GM23248 (cell line): ENCODE measurements at places on chromosomes 4 and X. TPM values are rescaled to one million over a fixed set of nuclear protein-coding genes. Genes with fewer than 3 reads are reported as not detected.

The ADAMTS3 gene
- total RNA-seq = 0.43 and 1.3 TPM in 2 replicates

The FLNA gene
- 2,857 and 2,903 TPM in 2 replicates for total RNA-seq

The USP17L13 gene
- total RNA-seq = not detected in 2 replicates

The NRK gene
- total RNA-seq = not detected in 2 replicates

The LARP1B gene
- 14.3 and 16.0 TPM in 2 replicates for total RNA-seq

The TCEAL6 gene
- not detected in 2 replicates for total RNA-seq

The KCNIP4 gene
- total RNA-seq = not detected in 2 replicates

The PLS3 gene
- 118 and 136 TPM in 2 replicates for total RNA-seq

The SHISA3 gene
- total RNA-seq = 0.65 TPM in 1 of 2 replicates, not detected in the other

The VCX gene
- total RNA-seq = not detected in 2 replicates

The GAGE12F gene
- not detected in 2 replicates for total RNA-seq

The DUX4 gene
- not detected in 2 replicates for total RNA-seq

The CENPVL2 gene
- total RNA-seq = not detected in 2 replicates

The RRAGB gene
- 12.9 and 19.0 TPM in 2 replicates for total RNA-seq

The STBD1 gene
- 6.7 and 10.6 TPM in 2 replicates for total RNA-seq

The TLR10 gene
- not detected in 2 replicates for total RNA-seq

The KANTR gene
- total RNA-seq = 1.3 and 2.1 TPM in 2 replicates

The RAB33A gene
- total RNA-seq = 3.3 and 5.8 TPM in 2 replicates

The NLRP2B gene
- not detected in 2 replicates for total RNA-seq

The ADH4 gene
- total RNA-seq = not detected in 2 replicates

The TRIM60 gene
- not detected in 2 replicates for total RNA-seq

The MAGEB2 gene
- not detected in 2 replicates for total RNA-seq

The FREM3 gene
- not detected in 2 replicates for total RNA-seq

The FRG2 gene
- not detected in 2 replicates for total RNA-seq

The PABPC5 gene
- 3.8 and 5.3 TPM in 2 replicates for total RNA-seq
